ENCODE measurements at places on chromosomes 4 and X. TPM values are rescaled to one million over a fixed set of nuclear protein-coding genes. Genes with fewer than 3 reads are reported as not detected.

The CTAG2 gene
- not detected for total RNA-seq

The HTN1 gene
- not detected for total RNA-seq

The GLRA3 gene
- total RNA-seq: not detected

The FMR1 gene
- 27.6 TPM for total RNA-seq

The ARHGAP6 gene
- total RNA-seq: 3.1 TPM

The RAB40A gene
- 0.25 TPM for total RNA-seq

The TMPRSS11F gene
- not detected for total RNA-seq

The LRAT gene
- total RNA-seq: 0.17 TPM

The NSUN7 gene
- total RNA-seq: 2.1 TPM

The FSTL5 gene
- total RNA-seq: 0.05 TPM

The FAM47E gene
- total RNA-seq: 5.7 TPM

The TMEM184C gene
- total RNA-seq: 99.8 TPM

The ATP2B3 gene
- total RNA-seq: 0.05 TPM

The LINC00632 gene
- under 0.01 TPM for total RNA-seq

The TMEM156 gene
- not detected for total RNA-seq

The SERTM2 gene
- total RNA-seq: 0.40 TPM

The WDR44 gene
- 15.6 TPM for total RNA-seq

The TMSB15B gene
- 4.9 TPM for total RNA-seq

The GBA3 gene
- 0.52 TPM for total RNA-seq
